ENCODE measurements at places on chromosomes 4 and X.

DNA sequence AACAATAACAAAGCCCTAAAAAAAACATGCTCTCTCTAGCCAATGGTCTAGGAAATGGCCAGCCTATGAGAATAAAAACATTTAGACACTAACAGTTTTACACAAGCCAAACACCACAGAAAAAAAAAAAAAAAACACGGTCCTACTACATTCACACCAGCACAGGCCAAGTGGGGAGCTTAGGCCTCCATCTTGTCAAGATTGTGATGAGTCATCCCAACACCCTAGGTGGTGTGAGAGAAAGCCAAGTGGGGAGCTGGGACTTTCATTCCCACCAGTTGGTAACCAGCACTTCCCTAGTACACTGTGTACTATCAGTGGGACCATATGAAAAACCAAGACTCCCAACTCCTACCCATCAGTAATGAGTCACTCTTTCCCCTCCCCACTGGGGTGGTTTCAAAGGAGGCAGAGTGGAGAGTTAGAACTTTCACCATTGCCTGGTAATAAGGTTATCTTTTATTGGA is 95.6 kb downstream of the ADAMTS3 start:
- DNase-seq, result no peak

- DNase-seq, result peak; percentile 1
Observed at GRCh38 chr4:94177822-94178221, 29.8 kb upstream of the SMARCAD1 start.

GRCh38 chr4:14293582-14293981 is 666.1 kb upstream of the BOD1L1 start:
- DNase-seq, result no peak

DNA sequence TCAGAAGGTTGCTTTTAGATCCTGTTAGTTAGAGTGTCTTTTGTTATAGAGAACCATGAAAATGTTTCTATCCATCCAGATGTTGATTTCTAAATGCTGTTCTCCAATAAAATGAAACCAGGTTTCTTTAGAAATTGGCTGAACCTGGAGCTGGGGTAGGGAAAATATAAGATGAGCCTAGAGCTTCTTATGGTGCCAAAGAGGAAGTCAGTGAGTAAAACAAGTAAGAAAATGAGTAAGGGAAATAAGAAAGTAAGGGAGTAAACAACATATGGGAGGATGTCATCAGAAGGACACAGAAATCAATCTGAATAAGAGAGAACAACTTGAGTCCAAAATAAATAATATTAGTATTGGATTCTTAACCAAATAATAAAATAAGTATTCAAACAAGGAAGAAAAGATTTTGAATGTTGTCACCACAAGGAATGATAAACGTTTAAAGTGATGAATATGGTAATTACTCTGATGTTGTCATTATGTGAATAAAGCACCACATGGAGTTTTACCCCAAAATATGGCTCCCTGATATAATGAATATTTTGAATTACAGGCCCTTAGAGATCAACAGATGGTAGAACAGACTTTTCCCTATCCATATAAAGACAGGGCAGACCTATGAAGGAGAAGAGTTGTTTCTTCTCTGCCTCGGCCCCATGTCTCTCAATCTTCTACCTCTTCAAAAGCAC is 506.1 kb downstream of the IL15 start:
- no peak for DNase-seq

- DNase-seq, result peak; percentile 40
Observed at GRCh38 chr4:150368667-150369066, 213.3 kb upstream of the MAB21L2 start.

GRCh38 chr4:142222127-142222526 is 585.7 kb downstream of the IL15 start:
- no peak for DNase-seq

GRCh38 chr4:183038436-183038835 is 60.6 kb upstream of the WWC2 start:
- peak; percentile 24 for DNase-seq

DNA sequence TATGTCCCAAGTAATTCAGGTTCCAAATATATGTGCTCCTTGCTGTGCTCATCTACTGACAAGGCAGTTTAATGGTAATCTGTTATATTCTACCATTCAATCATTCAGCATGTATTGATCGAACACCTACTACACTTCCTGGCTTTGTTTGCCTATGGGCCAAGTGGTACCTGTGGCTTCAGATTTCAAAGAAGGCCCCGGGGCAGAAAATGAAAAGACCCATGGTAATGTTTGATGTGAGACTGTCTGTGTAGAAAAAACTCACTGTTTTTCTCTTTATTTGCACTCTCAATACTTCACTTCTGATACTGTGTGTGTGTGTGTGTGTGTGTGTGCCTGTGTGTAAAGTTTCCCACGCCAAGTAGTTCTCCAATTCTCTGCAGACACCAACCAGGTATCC is 61.0 kb upstream of the FRAS1 start:
- DNase-seq, result no peak

DNA sequence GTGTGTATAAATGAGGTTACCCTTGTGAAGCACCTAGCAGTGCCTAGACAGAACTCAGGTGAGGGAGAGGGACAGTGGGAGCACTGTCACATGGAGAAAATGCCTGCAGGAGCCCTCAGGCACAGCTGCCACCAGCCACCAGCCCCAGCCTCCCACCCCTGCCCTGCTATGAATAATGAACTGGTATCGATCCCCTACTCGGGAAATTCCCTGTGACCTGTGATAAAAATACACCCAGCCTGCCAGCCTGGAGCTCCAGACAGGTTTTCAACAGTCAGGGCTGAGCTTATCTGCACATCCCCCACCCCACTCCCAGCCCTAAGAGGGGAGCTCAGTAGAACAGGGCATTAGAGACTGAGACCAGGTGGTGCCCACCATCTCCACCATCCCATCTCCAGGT is 159.6 kb upstream of the PJA1 start:
- no peak for DNase-seq

GRCh38 chr4:112813790-112814189 is 176.8 kb downstream of the LARP7 start:
- peak; percentile 54 for DNase-seq

GRCh38 chrX:119399772-119400101 is 601 bp downstream of the SLC25A43 start:
- DNase-seq, result peak; percentile 60

- DNase-seq, result peak; percentile 25
Observed at GRCh38 chrX:13081395-13082205, 37.2 kb upstream of the FAM9C start.

GRCh38 chr4:73068491-73069337 is 802 bp downstream of the COX18 start:
- DNase-seq, result peak; percentile 44

DNA sequence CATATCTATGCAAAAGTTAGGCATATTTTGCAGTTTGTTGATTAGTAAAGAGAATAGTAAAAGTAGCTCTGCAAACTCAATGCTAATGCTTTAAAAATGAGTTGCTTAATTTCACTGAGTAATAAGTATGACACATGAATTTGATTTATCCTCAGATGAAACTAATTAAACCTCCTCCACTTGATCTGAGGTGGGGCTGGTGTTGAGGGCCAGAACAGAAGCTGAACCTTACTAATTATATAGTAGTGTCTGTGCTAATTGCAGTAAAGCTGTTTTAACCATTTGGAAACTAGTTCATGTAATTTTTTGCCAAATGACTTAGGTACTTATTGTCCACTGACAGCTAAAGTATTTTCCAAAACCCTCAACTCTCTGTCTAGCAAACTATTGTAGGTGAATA is 7.7 kb upstream of the PGAM4 start:
- no peak for DNase-seq

GRCh38 chr4:56426273-56426672 is 9.1 kb downstream of the PPAT start:
- no peak for DNase-seq

Measured in EH (cell line).